ENCODE measurements at places on chromosomes 2 and 18. TPM values are rescaled to one million over a fixed set of nuclear protein-coding genes. Genes with fewer than 3 reads are reported as not detected.

DNA sequence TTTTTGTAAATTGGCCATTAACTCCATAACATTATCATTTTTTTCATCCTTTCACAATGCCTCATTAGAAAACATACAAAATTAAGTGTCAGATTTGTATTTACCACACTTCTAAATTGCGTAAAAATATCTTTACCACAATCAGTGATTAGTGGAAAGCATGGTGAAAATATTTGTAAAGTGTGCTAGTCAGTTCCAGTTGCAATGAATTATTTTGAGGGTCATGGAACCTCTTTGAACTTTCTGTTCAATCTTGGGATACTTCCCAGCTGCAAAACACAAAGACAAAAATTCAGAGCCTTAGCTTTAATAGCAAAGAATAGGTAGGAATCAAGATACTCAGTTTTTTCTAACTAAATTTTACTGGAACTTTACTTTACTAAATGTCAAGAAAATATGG lies 4.0 kb upstream of the COL3A1 start:
- H3K4me3 ChIP-seq: no peak overlapping the region
- H3K4me1 ChIP-seq: no peaks in the 10 kb centered on the region
- H3K27ac ChIP-seq: no peak overlapping the region
- H3K36me3 ChIP-seq: no peaks in the 10 kb centered on the region
- H3K27me3 ChIP-seq: no peaks in the 10 kb centered on the region

DNA sequence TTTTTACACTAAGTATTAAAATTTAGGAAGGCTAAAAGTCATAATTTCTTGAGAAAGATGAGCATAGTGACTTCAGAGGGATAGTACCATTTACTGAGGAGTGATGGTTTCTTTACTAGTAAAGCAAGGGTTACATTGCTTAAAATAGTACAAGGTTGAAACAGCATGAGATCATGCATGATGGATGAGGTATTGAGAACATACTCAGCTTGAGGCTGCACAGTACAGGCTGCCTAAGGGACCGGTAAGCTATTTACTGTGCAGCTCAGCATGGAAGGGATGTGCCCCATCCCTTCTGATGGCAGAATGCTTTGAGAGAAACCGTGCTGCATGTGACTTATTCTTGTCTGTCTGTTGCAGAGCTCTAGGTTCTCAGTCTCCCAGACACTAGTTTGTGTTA lies 122.1 kb downstream of the EML6 start:
- no peaks in the 10 kb centered on the region for H3K4me1 ChIP-seq
- no peak overlapping the region for H3K4me3 ChIP-seq
- no peaks in the 10 kb centered on the region for H3K36me3 ChIP-seq
- no peaks in the 10 kb centered on the region for H3K27me3 ChIP-seq
- H3K27ac ChIP-seq: no peak overlapping the region

DNA sequence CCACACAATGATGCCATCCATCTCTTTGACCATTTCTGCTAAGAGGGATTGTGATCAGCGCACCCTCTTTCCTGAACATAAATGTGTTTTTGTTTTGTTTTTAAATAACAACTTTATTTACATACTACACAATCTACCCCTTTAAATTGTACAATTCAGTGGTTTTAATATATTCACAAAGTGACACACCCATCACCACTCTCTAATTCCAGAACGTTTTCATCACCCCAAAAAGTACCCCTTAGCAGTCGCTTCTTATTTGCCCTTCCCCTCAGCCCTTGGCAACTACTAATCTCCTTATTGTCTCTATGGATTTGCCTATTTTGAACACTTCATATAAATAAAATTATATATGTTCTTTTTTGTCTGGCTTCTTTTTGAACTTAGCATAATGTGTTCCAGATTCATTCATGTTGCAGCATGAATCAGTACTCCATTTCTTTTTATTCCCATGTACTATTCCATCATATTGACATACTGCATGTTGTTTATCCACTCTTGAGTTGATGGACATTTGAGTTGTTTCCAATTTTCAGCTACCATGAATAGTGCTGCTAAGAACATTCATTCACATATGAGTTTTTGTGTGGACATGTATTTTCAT lies 150.9 kb upstream of the NABP1 start:
- H3K27me3 ChIP-seq: no peaks in the 10 kb centered on the region
- no peak overlapping the region for H3K27ac ChIP-seq
- H3K4me1 ChIP-seq: no peaks in the 10 kb centered on the region
- no peak overlapping the region for H3K4me3 ChIP-seq

DNA sequence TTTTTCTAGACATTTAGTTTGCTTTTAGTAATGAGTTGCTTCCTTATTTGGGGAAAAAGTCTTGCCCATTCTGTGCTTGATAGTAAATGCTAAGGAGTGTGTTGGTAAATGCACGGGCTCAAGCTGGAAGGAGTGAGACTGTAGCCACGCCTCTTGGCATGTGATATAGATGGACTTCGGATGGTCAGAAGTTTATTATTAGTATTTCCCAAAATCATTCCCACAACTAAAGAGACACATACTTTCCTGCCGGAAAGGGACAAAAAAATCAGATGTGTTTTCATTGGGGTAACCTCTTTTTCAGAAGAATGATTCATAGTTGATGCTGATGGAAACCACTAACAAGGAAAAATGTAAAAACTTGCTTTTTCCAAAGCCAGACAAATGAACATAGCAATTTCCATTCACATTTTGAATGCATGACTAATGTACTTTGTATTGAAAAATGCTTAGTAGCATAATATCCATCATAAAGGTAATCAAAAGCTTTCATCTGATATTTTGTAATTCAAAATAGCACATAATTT lies 133.2 kb downstream of the ZNF532 start:
- no peaks in the 10 kb centered on the region for H3K4me1 ChIP-seq
- H3K27ac ChIP-seq: peak overlapping the region; percentile 37
- H3K36me3 ChIP-seq: no peaks in the 10 kb centered on the region
- no peak overlapping the region for H3K4me3 ChIP-seq

GRCh38 chr2:10940596-10940995 lies 28.9 kb downstream of the KCNF1 start:
- no peak overlapping the region for H3K4me3 ChIP-seq
- H3K27me3 ChIP-seq: no peaks in the 10 kb centered on the region
- no peaks in the 10 kb centered on the region for H3K36me3 ChIP-seq

DNA sequence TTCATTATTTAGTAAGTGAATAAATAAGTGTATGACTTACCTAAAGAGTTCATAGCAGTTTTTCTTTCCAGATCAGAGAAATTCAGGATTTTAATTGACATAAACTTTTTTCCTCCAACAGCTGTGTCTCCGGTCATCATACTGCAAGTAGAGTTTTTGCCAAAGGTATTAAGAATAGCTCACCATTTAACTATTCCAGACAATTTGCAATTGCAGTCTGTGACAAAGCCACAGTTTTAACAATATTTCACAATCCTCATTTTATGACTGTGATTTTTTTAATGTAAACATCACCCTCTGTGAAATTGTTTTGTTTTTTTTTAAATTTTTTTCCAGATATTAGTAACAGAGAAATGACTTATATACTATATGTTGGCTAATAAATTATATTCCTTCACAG lies 199.1 kb downstream of the TRIB2 start:
- no peak overlapping the region for H3K27ac ChIP-seq
- no peak for DNase-seq
- no peak overlapping the region for H3K4me3 ChIP-seq
- peaks cover 5% of the 10 kb centered on the region for H3K4me1 ChIP-seq
- no peaks in the 10 kb centered on the region for H3K27me3 ChIP-seq
- no peaks in the 10 kb centered on the region for H3K36me3 ChIP-seq

DNA sequence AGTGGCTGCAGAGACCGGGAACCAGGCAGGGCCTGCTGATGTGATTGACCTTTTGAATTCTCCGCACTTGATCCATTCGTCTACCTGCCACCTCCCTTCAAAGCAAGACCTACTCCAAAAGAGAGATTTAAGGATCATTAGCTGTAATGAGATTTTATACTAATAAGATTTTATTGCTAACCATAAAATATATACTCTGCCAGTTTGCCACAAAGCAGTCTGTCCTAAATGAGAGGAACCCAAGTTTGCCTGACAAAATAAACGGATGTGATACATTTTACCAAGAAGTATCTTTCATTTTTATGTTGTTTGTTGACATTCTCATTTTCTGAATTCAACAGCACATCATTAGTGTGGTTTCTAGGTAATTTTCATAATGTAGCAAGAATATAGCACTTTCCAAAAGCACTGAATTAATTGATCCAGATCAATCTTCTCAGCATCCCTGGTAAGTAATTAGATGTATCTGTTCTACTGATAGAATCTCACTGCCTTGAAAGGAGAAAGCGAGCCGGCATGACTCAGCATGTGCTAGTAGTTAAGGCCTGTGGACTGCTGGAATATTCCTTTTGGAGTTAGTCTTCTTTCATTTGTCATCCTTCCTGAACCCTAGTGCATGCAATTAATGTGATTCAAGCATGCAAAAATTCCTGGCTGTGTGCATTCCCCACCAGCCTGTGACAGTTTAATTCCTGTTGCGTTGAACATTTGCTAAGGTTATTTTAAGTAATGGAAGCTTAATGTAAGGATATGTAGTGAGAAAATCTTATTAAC lies 128.5 kb downstream of the ARL6IP6 start:
- H3K4me3 ChIP-seq: no peak overlapping the region
- no peaks in the 10 kb centered on the region for H3K27me3 ChIP-seq
- no peaks in the 10 kb centered on the region for H3K36me3 ChIP-seq
- H3K27ac ChIP-seq: no peak overlapping the region
- no peaks in the 10 kb centered on the region for H3K4me1 ChIP-seq

- no peaks in the 10 kb centered on the region for H3K27me3 ChIP-seq
- H3K4me3 ChIP-seq: peak overlapping the region; percentile 38
- no peaks in the 10 kb centered on the region for H3K4me1 ChIP-seq
- no peaks in the 10 kb centered on the region for H3K36me3 ChIP-seq
These were observed 61.8 kb downstream of the SEMA4F start for GRCh38 chr2:74715880-74716279.

DNA sequence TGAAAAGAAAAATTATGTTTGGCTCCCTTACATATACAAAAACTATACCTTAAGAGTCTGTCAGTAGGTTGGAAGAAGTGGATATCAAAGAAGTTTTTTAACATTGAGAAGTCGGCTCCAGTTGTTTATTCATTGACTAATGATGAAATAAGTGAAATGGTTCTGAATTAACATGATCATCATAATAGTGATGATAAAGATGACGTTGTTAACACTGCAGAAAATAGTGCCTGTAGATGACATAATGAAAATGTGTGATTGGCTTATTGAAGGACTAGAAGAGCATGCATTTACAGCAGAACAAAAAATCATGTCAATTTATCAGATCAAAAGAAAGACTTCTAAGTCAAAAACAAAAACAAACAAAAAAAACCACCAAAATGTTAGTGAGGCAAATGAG lies 1125.4 kb upstream of the NXPH2 start:
- no peak overlapping the region for H3K27ac ChIP-seq
- no peak overlapping the region for H3K4me3 ChIP-seq
- H3K36me3 ChIP-seq: no peaks in the 10 kb centered on the region

GRCh38 chr18:79548986-79549637 lies 130.5 kb upstream of the CTDP1 start:
- H3K36me3 ChIP-seq: no peaks in the 10 kb centered on the region
- no peak overlapping the region for H3K27ac ChIP-seq
- DNase-seq: no peak

DNA sequence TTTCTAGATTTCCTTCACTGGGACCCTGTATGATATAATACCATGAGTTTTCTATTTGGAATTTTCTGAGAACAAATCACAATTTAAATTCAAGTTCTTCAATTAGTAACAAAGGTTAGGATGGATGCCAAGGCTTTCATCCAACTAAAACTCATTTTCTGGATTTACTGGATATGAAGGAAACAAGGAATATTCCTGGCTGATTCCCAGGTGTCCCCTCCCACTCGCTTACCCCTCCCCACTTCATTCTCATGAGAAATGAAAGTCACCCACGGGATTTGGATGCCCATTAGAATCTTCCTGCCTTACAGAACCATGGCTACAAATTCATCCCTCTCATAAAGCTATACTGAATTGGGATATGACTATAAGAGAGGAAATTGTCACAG lies 40.0 kb downstream of the RNU4ATAC start:
- H3K4me3 ChIP-seq: no peak overlapping the region
- DNase-seq: no peak
- no peaks in the 10 kb centered on the region for H3K36me3 ChIP-seq
- H3K27ac ChIP-seq: no peak overlapping the region
- H3K27me3 ChIP-seq: no peaks in the 10 kb centered on the region

GRCh38 chr2:202408546-202409140 lies 32.5 kb downstream of the BMPR2 start:
- H3K27me3 ChIP-seq: no peaks in the 10 kb centered on the region
- no peaks in the 10 kb centered on the region for H3K36me3 ChIP-seq
- no peaks in the 10 kb centered on the region for H3K4me1 ChIP-seq
- no peak overlapping the region for H3K27ac ChIP-seq

GRCh38 chr18:59484561-59485328 lies 125.7 kb upstream of the LMAN1 start:
- no peak overlapping the region for H3K27ac ChIP-seq
- no peaks in the 10 kb centered on the region for H3K4me1 ChIP-seq
- H3K27me3 ChIP-seq: no peaks in the 10 kb centered on the region
- H3K4me3 ChIP-seq: no peak overlapping the region
- no peak for DNase-seq

DNA sequence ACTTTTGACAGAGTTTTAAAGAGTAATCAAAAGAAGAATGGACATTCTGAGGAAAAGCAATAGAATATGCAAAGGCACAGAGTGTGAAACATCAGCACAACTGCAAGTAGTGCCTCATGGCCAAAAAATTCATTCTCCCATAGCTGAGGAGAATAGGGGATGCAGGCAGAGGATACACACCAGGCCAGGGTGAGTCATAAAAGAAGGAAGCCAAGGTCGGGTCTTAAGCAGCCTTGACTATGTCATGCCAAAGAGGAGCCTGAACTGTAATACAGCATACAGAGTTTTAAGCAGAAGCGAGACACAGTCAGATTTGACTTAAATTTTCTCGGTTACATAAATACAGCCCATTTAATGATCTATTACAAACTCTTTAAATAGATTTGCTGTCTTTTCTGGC lies 165.0 kb downstream of the LNPK start:
- DNase-seq: no peak
- no peaks in the 10 kb centered on the region for H3K36me3 ChIP-seq
- no peaks in the 10 kb centered on the region for H3K27me3 ChIP-seq
- no peaks in the 10 kb centered on the region for H3K4me1 ChIP-seq

DNA sequence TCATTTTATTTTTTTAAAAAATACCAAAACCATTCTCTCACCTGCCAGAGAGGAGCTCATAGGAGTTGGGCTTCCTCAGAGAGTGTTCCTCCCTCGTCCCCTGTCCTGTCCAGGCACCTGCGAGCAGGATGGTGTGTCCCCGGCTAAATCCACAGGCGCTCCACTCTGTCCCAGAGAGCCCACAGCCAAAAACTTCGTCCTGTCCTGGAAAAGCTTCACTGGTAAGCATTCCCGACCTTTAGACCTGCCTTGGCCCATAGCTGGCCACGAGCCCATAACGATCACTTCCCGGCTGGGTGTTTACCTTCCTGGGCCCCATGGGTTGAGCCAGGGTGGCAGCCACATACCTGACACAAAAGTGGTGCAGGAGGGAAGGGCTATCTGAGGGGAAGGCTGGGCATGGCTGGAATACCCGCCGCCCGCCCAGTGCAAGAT lies at the start of gene NGEF:
TSS of gene NGEF (minus strand) at position 230 of the 435 bp plus-strand sequence. CDS start 38,366 bp downstream, outside the sequence.
- no peak for DNase-seq
- H3K4me1 ChIP-seq: no peaks in the 10 kb centered on the region
- no peak within 1 kb of the TSS for H3K4me3 ChIP-seq
- H3K36me3 ChIP-seq: no peaks in the 10 kb centered on the region

The IL36G gene
- not detected for total RNA-seq

The PPP1R1C gene
- total RNA-seq: 5.9 TPM

The WNT6 gene
- 8.0 TPM for total RNA-seq

The C1QL2 gene
- total RNA-seq: 0.23 TPM

Data from prostate gland (tissue), 2 donors.